ENCODE measurements at places on chromosomes 5 and 9.

- no peak for DNase-seq
Observed at GRCh38 chr5:177600508-177601018, 631 bp downstream of the B4GALT7 start.

- DNase-seq, result no peak
Observed at GRCh38 chr9:27548055-27548741, 18.6 kb upstream of the MOB3B start.

- DNase-seq, result no peak
Observed at GRCh38 chr5:92567831-92568450, 1013.1 kb downstream of the NR2F1-AS1 start.

- no peak for DNase-seq
Observed at GRCh38 chr9:138097501-138097991, 220.0 kb downstream of the CACNA1B start.

GRCh38 chr5:7094626-7095025, 301.3 kb upstream of the ADCY2 start:
- DNase-seq, result peak; percentile 1

DNA sequence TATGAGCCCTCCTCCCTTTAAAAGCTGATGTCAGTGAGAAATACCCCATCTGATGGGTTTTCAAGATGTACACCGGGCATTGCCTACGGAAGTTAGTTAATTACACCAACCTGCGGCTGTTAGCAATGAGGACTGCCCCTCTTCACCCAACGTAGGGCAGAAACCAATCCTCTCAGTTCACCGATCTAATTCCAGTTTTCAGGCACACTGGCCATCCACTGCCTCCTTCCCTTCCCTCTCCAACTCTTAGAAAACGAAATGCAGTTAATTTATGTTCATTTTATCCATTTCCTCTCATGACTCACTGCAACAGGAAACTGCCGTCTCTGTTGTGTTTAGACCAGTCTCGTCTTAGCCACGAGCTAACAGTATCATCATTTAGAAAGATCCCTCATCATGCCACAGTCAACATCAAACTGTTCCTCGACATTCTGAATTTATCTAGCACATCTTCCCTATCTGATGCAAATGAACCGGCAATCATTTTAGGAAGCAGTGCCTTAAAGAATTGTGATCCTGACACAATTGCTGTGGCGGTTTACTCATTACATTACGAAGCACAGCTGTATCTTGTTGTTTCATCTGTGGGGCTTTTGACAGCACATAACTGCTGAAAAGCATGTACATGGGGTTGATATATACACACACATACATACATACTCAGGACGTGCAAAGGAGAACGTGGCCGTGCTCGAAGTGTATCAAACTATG, 168.6 kb downstream of the EFNA5 start:
- DNase-seq, result no peak
